NCI-H226 (cell line): ENCODE measurements at places on chromosomes 7 and 10.

DNA sequence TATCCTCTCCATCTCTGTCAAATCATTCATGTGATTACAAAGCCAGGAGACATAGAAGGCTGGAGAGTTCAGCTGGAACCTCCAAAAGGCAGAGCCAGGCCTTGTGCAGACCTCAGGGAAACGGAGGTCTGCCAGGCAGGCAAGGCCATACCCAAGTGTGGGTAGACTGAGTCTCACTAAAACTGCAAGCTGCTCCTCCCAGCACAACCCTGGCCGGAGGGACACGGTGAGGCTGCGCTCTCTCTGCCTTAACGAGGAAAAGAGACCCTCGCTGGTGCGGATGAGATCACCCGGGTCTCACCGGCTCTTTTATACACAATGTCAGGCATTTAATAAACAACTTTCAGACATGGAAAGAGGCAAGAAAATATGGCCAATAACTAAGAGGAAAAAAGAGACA is 66.1 kb upstream of the INPP5A start:
- DNase-seq: no peak

DNA sequence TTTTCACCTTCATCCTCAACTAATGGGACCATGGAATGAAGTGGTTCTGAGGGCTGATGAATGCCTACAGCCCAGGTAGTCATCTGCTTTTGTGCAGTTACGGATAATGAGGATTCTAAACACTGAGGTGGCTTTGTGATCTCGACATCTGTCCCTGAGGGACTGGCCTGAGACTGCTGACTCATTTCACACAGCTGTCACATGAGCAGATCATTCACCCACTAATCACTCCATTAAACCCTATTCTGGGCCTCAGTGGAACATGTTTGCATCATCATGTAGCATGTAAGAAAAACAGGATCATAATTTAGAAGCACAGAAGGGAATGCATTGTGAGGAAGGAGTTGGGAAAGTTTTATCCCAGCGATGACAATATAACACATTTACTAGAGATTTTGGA is 79.4 kb upstream of the FEZF1 start:
- no peak for DNase-seq

DNA sequence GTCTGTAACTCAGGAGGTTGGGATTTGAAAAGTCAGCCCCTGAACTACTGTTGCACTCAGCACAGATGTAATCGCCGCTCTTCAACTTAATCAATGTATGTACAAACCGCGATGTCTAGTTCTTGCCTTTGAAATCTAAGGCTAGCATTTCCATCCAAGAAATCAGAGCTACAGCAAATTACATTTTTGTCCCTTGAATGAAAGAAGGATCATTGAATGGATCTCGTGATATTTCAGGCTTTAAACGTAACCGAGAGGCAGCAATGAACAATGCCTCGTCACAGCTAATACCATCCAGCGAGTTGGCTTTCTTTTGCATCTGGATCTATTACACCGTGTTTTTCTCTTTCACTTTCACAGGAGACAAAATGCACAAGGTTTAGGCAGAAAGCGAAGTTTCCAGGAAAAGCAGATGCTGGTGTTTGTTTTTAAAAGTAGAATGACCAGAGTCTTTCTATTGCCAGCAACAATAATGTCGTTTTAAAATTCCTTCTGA is 5.5 kb downstream of the SKIDA1 start:
- DNase-seq: no peak

GRCh38 chr10:43955002-43955596 is 306.4 kb upstream of the ZNF32 start:
- no peak for DNase-seq

DNA sequence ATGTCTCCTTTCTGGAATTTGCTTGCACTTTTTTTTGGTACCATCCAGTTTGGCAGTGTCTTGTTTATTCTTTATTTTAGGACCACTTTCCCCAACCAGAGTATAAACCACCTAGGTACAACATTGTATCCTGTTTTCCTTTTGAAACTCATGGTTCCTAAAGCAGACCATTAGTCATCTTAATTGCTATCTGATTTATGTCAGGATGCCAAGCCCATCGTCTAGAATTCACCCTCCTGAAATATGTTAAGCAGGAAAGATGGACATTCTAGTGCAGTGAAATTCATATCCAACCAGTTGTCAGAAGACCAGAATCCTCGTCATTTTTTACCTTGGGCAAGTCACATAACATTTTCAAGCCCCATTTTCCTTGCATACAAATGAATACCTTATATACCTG is 223.6 kb upstream of the KMT2E start:
- DNase-seq: no peak

DNA sequence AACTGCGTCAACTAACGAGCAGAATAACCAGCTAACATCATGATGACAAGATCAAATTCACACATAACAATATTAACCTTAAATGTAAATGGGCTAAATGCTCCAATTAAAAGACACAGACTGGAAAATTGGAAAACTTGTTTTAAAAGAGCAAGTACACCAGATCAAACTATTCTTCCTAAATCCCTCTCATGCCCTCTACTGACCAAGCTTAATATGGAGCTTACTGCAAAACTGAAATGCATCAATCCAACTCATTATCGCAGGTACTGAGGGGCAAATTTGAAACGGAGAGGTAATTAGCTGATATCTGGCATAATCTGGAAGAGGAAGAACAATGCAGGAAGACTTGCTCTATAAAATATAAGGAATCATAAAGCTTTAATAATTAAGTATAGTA is 1223.8 kb downstream of the NXPH1 start:
- DNase-seq: no peak

DNA sequence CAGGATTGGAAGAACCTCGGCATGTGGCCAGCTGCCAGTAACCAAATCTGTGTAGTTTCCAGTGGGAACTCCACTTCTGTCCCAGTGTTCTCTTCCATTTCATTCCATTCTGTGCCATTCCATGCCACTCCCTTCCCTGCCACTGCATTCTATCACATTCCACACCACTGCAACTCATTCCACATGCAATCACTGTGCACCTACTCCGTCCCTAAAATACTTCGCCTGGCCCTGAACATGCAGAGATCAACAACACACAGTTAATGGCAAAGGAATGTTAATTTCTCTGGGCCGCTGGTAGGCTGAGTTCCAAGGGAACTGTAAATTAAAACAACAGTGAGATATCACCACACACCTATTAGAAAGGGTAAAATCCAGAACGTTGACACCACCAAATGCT is 64.8 kb downstream of the AKR1B1 start:
- DNase-seq: no peak

- DNase-seq: no peak
These were observed 28.8 kb downstream of the DENND10 start for GRCh38 chr10:119132521-119133345.

DNA sequence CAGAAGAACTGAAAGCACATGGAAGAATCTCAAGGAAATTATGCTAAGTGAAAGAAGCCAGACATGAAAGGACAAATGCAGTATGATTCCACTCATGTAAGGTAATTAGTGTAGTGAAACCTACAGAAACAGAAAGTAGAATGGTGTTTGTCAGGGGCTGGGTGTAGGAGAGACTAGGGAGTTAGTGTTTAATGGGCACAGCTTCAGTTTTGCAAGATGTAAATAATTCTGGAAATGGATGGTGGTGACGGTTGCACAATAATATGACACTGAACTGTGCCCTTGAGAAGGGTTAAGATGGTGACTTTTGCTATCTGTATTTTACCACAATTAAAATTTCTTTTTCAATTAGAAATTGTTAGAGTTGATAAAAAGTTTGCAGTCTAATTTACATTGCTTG is 157.3 kb upstream of the ADCY1 start:
- DNase-seq: no peak

GRCh38 chr10:77358656-77359055 is 279.0 kb downstream of the KCNMA1 start:
- no peak for DNase-seq

DNA sequence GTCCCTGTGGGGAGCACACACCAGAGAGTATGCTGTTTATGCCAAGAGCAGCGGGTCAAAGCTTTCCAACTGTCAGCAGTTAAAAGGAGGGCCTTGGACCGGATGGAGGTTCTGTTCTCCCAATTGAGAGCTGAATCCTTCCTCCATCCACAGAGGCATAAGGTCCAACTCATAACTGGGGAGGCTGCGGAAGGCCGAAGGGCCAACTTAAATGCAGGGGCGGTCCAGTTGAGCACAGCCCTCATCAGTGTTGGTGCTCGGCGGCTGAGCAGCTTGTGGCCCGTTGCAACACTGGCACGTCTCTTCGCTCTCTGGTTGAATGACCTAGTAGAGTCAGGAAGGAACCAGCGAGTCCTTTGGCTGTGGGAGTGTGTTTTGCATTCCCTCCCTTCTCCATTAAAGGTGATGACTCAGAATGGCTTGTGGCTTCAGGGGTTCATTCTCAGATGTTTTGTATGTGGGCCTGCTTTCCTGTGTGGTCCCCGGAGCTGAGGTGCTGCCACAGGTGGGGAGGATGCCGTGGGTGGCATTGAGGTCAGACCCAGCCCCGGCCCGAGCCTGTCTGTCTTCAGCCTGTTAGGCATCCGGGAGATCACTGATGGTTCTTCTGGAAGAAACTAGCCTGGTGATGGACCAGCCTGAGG is 44.8 kb upstream of the DMBT1 start:
- DNase-seq: no peak

- DNase-seq: no peak
These were observed 11.9 kb downstream of the CPXM2 start for GRCh38 chr10:123879606-123880257.

GRCh38 chr7:126840869-126841268 is 411.9 kb downstream of the GRM8 start:
- DNase-seq: no peak

DNA sequence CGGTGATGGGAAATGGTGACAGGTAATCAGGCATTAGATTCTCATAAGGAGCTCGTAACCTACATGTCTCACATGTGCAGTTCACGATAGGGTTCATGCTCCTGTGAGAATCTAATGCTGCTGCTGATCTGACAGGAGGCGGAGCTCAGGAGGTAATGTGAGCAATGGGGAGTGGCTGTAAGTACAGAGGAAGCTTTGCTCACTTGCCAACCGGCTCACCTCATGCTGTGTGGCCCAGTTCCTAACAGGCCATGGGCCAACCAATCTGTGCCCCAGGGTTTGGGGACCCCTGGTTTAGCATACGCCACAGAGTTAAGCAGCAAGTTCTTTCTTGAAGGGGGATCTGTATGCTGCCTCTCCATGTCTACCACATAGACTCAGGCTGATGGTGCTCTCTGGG is 133.1 kb downstream of the IQUB start:
- DNase-seq: no peak

- DNase-seq: no peak
These were observed 116.2 kb downstream of the LSMEM1 start for GRCh38 chr7:112596981-112597380.

DNA sequence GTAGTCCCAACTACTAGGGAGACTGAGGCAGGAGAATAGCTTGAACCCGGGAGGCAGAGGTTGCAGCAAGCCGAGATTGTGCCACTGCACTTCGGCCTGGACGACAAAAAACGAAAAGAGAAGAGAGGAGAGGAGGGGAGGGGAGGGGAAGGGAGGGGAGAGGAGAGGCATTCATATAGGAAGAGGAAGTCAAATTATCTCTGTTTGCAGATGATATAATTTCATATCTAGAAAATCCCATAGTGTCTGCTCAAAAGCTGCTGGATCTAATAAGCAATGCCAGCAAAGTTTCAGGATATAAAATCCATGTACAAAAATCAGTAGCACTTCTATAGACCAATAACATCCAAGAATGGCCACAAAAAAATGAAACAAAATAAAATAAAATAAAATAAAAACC is 120.3 kb downstream of the LMBR1 start:
- no peak for DNase-seq

DNA sequence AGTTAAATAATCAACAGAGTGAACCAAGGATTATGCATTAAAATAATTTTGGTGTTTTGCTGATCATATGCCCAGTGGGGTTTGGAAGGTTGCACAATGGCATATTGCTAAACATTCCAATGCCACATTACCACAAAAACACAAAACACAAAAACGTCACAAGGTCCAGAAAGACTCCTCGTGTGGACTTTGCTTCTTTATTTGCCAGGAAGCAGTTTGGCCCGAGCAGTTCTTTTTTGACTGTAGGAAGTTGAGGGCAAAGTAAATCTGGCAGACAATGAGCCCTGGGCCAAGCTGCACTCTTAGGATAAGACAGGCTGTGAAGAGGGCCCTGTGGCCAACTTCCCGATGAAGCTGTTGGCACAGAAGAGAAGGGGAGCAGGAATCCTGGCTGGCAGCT is 39.2 kb upstream of the SLC35B4 start:
- no peak for DNase-seq

DNA sequence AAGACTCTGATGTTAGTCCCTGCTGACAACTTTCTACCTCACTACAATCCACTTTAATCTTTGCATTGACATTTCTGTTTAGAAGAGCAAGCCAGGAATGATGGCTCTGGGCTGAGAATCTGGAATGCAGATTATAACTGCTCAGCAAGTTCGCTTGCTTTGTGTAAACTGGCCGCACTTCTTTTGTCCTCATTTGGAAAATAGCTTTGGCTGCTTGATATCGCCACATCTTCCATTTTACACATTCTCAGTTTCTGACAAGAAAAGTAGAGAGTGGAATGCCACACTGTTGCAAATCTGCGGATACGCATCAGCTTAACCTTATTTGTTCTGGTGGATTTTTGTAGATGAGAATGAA is 429.8 kb downstream of the KCNMA1 start:
- DNase-seq: no peak

- DNase-seq: no peak
These were observed 48.1 kb downstream of the TNPO3 start for GRCh38 chr7:129006636-129007414.

DNA sequence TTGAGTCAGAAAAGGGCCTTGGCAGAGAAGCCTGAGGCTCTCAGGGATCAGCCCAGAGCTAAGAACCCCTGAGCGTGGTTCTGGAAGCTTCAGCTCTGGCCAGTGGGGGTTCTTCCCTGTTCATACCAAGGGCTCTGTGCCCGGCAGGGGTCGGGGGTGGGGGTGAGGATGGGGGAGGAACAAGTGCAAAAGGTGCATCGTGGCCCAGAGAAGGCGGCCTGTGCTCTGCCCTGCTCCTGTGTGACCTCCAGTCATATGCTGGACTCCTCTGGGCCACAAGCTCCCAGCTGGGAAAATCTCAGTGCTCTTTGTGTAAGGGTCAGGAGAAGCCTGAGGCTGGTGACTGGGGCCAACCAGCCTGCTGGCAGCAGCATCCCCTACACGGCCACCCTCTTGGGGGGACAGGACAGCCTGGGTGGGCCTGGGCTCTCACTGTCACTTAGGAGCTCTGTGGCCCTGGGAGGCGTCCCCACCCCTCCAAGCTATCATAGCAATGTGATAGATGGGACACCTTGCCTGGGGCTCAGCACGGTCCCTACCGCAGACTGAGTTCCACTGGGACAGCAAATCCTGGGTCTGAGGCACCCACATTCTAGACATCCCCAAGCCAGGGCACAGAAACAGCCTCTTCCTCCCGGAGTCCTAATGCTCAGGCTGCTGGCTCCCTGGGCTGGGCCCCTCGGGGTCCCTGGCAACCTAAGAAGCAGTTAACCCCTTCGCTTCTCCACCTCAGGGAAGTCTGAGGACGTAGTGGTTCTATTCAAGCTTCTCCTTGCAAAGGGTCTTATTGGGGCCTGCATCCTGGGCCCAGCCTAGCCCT is 2.5 kb downstream of the MMRN2 start:
- DNase-seq: no peak

- DNase-seq: no peak
These were observed 27.8 kb downstream of the ENTPD1 start for GRCh38 chr10:95783741-95784140.
